ENCODE measurements at places on chromosomes 4 and X. TPM values are rescaled to one million over a fixed set of nuclear protein-coding genes. Genes with fewer than 3 reads are reported as not detected.

Gene ADH1A
- not detected for total RNA-seq

Gene MAGEA1
- not detected for total RNA-seq

DNA sequence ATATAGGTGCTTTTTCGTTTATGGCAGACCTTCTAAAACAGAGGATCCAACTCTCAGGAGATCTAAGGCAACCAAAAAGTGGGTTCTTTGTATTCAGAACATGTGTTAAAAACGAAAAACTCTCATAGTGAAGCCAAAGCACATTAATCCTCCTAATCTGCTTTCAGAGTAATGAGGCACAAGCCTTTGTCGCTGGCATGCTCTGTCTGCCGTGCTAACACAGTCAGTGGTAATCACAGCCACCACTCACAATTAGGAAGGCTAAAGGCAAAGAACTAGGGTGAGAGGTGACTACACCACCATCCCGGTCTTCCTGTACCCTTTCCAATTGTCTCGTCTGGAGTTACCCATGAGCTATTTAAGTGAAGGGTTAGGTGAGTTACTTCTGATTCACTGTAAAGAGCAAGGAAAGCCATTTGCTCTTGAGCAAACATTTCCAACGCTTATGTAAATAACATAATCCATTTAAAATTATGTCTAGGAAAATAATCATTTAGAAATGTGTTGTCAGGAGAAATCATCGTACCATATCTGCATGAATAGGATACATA, 40.7 kb downstream of the NPY2R start:
- no peak for DNase-seq

DNA sequence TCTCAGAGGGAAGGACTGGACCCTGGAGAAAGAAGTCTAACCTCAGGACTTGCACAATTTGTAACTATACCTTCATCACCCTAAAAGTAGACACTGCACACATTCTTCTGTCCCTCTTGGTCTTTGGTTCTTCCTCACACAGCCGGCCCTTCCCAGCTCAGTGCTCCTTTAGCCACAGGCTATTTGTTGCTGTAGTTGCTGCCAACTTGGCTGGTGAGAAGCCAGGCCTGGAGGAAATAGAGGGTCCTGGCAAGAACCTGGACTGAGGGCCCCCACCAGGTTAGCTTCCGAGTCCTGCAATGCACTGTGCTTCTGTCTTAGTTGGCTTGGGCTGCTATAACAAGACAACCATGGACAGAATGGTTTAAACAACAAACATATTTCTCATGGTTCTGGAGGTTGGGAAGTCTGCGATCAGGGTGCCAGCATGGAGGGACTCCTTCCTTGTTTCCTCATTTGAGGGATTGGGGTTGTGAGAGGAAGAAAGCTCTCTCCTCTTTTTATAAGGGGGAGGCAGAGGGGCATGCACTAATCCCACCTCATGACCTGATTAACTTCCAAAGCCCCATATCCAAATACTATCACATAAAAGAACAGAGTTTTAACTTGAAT, 4.4 kb upstream of the FGF5 start:
- DNase-seq: no peak

- DNase-seq: no peak
These were observed 180.9 kb downstream of the DACH2 start for GRCh38 chrX:86329174-86329573.

GRCh38 chr4:174036111-174036510, 247.4 kb downstream of the FBXO8 start:
- DNase-seq: no peak

Gene HMX1
- not detected for total RNA-seq

Gene PHOX2B
- not detected for total RNA-seq

DNA sequence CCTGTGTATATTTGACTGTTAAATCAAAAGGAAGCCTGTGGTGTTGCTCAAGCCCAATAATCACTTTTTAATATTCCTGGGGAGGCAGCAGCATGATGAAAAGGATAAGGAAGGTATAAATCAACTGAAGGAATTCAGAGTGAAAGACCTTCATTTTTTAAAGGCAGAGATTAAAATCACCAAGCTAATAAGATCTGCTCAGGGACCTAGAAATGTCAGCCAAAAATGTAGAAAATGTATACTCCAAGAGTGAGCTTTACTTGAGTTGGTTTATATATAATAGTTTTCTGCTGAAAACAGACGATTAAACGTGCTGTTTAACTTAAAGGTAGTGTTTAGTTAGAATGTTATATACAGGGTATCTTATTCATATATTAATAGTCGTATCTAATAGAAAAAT, 549.3 kb downstream of the IQCM start:
- DNase-seq: no peak

DNA sequence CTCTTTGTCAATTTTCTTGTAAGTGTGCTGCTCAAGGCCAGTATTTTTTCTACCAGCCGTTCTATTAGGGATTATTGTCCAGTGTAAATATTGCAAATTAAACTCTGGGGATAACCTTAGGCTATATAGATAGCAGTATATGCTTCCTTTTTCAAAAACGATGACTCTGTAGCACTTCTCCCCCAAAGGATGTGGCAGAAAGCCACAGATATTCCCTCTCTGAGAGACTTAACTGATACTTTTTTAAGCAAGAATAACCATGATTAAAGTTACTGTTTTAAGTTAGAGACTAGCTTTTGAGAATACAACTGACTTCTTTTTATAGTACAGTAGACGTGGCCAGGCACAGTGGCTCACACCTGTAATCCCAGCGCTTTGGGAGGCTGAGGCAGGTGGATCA, 130.0 kb downstream of the FHIP1A start:
- DNase-seq: no peak

Gene BMPR1B
- total RNA-seq: not detected

GRCh38 chrX:6383917-6384316, 151.0 kb downstream of the VCX3A start:
- DNase-seq: no peak

- DNase-seq: no peak
These were observed 640.6 kb downstream of the PCDH7 start for GRCh38 chr4:31360786-31361185.

All from activated CD4-positive, alpha-beta T cell treated with anti-CD3 and anti-CD28 coated beads for 36 hours (primary cell).